ENCODE measurements at places on chromosomes 6 and 20. TPM values are rescaled to one million over a fixed set of nuclear protein-coding genes. Genes with fewer than 3 reads are reported as not detected.

The OTOR gene
- total RNA-seq: not detected

The DIDO1 gene
- 71.2 TPM for total RNA-seq

The RAB32 gene
- total RNA-seq: 22.5 TPM

The PTK6 gene
- total RNA-seq: 0.34 TPM

The PMEPA1 gene
- 44.0 TPM for total RNA-seq

The CDSN gene
- total RNA-seq: 0.06 TPM

The HDGFL1 gene
- total RNA-seq: not detected

The CFB gene
- total RNA-seq: 255 TPM

The SLC17A3 gene
- not detected for total RNA-seq

The BFSP1 gene
- total RNA-seq: 1.7 TPM

The PBOV1 gene
- not detected for total RNA-seq

The EYA2 gene
- total RNA-seq: 4.4 TPM

The BCAS1 gene
- 1.7 TPM for total RNA-seq

The BCLAF1 gene
- 107 TPM for total RNA-seq

The GABBR1 gene
- total RNA-seq: 35.7 TPM

The HCK gene
- total RNA-seq: 94.3 TPM

The BPIFA1 gene
- total RNA-seq: 59.6 TPM

The SLC22A16 gene
- 1.3 TPM for total RNA-seq

The BMP6 gene
- total RNA-seq: 7.5 TPM

The FAM209B gene
- not detected for total RNA-seq

The CLVS2 gene
- total RNA-seq: 0.20 TPM

The NFKBIL1 gene
- total RNA-seq: 13.5 TPM

The ULBP1 gene
- 1.7 TPM for total RNA-seq

The MCHR2 gene
- not detected for total RNA-seq
